ENCODE measurements at places on chromosomes 2 and 18. TPM values are rescaled to one million over a fixed set of nuclear protein-coding genes. Genes with fewer than 3 reads are reported as not detected.

DNA sequence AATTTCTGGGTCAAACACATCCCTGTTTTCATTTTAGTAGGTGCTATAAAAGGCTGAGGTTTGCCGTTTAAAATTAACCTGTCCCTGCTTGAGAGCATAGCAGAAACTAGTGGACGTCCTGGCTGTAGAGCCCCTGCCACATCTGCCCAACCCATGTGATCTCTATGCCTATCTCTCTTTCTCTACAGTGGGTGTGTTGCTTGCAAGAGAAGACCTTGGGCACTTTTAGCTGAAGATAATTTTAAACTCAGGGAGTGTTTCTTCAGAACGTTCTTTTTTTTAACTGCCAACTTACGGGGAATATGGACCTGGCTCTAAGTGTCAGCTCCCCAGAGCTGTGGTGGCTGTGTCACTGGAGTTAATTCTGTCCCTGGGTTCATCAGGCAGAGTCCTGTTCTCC is 100.6 kb downstream of the NRP2 start:
- peaks cover 5% of the 10 kb centered on the region for H3K4me1 ChIP-seq
- H3K36me3 ChIP-seq: no peaks in the 10 kb centered on the region
- no peak for DNase-seq
- no peak overlapping the region for H3K4me3 ChIP-seq
- H3K27ac ChIP-seq: no peak overlapping the region
- H3K27me3 ChIP-seq: no peaks in the 10 kb centered on the region

DNA sequence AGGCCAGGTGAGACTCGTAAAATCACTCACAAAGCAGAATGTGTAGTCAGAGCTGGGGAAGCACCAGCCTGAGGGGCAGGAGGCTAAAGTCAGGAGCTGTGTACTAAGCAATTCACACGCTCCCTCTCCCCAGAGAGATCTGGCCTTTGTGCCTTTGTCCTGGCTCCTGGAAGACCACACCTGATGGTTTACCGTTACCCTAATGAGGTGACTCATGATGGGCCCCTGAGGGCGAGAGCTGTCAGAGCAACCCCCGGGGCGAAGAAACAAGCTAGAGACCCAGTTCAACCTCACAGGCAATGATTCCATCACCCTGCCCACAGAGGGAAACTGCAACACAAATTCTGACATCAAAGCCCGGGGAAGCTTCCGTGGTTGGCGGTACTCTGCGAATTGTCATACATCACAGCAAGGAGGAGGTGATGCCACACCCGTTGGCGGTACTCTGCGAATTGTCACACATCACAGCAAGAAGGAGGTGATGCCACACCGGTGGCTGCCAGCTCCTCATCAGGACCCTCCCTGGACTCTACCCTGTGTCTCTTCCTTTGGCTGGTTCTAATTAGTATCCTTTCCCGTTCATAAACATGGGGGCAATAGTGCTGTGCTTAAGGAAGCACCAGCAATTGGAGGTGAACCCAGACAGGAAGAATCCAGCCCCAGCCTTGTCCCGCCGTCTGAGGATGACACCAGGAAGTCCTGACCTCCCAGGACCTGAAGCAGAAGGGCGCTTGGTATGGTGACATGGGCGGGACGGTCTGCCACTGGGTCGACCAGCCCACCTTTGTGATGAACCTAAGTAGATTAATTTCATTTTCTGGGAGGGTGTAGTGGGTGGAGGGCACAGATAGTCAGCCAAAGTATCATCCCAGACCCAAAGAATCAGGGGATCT is 30.5 kb downstream of the B3GNT7 start:
- H3K27ac ChIP-seq: no peak overlapping the region
- no peak for DNase-seq
- no peak overlapping the region for H3K4me3 ChIP-seq

KLF7 gene
- total RNA-seq: 5.1 TPM

SPAST gene
- 16.8 TPM for total RNA-seq
